ENCODE measurements at places on chromosomes 12 and 14. TPM values are rescaled to one million over a fixed set of nuclear protein-coding genes. Genes with fewer than 3 reads are reported as not detected.

Gene FGD6
- 29.3 TPM for total RNA-seq

Gene TPH2
- total RNA-seq = not detected

- H3K27me3 ChIP-seq = no peaks in the 10 kb centered on the region
- no peak overlapping the region for H3K27ac ChIP-seq
- DNase-seq = no peak
- H3K4me3 ChIP-seq = no peak overlapping the region
- no peaks in the 10 kb centered on the region for H3K36me3 ChIP-seq
Measured at GRCh38 chr12:24922090-24922489, 26.8 kb downstream of the BCAT1 start.

DNA sequence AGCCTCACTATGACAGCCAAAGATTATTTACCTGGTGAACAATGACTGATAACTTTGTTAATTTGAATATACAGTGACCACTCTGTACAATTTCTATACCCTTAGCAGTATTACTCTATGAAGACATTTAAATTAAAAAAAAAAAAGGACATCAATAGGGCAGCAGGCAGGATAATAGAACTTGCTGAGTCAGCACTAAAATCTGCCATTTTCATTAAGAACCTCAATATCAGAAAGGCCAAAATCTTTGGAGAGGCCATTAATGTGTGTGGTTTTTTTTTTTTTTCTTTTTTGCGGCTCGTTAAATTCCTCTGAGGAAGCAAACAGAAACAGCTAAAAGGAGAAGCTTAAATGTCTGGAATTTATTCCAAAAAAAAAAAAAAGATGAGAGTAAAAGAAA, 73.7 kb downstream of the FOXN3 start:
- no peaks in the 10 kb centered on the region for H3K36me3 ChIP-seq
- no peak overlapping the region for H3K4me3 ChIP-seq
- no peak overlapping the region for H3K27ac ChIP-seq
- no peaks in the 10 kb centered on the region for H3K27me3 ChIP-seq
- DNase-seq = no peak
- H3K4me1 ChIP-seq = peaks cover 34% of the 10 kb centered on the region

Data from adrenal gland (tissue), 19 donors.